ENCODE measurements at places on chromosomes 1 and 21.

GRCh38 chr1:94142583-94142982, 21.6 kb upstream of the ABCA4 start:
- DNase-seq, result no peak

GRCh38 chr1:54804471-54805132, 3.5 kb upstream of the TTC22 start:
- DNase-seq, result no peak

- DNase-seq, result no peak
Measured at GRCh38 chr1:167703557-167703956, 18.2 kb upstream of the MPZL1 start.

DNA sequence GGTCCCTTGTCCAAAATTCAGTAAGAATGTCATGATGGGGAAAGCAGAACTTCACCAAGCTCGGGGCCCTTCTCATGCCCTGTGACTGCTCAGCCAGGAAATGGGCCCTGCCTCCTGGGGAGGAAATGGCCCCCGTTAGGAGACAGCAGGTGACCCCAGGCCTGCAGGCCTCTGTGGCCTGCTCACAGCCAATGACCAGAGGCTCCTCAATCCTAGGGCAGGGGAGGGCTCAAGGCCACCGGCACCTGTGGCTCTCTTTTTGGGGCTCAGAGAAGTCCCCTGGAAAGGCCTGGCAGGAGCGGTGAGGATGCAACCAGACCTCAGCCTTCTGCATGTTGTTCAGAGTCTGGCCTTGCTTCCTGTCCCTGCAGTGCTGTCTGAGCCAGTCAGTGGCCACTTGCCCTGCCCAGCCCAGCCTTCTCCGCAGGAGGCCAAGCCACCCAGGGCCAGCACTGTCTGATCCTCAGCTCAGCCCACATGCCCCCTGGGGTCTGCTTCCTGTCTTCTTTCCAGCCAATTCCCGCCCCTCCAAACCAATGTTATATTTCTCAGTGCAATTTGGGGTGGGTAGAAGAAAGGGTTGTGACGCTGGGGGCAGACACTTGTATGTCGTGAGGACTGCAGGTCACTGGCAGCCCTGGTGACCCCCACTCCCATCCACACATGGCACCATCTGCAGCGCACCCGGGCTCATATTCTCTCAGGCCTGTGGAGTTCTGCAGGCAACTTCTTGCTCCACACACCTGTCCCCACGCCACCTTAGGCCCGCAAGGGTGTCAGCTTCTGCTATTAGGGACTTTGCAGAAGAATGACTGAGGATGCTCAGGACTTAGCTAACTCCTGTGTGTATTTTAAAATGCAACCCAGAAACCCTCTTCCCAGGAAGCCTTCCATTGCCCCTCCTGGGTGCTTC, 83.6 kb downstream of the ITPKB start:
- no peak for DNase-seq

GRCh38 chr1:211332036-211332616, 5.5 kb downstream of the TRAF5 start:
- DNase-seq, result no peak

DNA sequence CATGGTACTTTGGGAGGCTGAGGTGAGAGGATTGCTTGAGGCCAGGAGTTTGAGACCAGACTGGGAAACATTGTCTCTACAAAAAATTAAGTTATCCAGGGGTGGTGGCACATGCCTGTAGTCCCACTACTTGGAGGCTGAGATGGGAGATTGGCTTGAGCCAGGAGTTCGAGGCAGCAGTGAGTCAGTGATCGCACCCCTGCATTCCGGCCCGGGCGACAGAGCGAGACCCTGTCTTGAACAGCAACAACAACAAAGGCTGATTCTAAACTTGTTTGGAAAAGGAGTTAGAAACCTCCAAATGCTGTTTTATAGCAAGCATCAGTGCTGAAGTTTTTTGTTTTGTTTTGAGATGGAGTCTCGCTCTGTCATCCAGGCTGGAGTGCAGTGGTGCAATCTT, 14.7 kb downstream of the LYPD8 start:
- no peak for DNase-seq

DNA sequence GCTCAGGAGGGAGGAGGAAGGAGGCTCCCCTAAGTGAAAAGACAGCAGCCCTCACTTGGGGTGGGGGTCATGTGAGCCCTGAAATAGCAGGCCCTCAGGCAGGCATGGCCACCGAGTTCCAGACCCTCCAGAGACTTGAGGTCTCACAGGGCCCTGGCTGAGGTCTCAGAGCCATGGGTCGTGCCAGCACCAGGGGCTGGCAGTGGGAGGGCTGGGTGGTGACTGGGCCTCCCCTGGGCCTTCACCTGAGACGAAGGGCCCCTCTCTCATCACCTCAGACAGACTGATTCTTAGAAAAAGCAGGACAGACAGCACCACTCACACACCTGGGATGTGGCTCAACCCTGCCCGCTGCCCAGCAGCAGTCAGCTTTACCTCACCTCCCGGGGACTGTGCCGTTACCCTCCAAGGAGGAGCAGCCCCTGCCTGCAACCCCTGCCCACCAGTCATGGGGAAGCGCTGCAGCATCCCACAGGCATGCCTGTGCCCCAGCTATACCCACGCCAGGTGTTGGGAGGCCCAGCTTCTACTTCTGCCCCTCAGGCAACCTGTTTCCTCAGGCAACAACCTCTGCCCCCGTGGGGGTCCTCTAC, 42.6 kb upstream of the LRP8 start:
- no peak for DNase-seq

Measured in CD4-positive, alpha-beta T cell treated with Interleukin-12 subunit alpha and Interleukin-12 subunit beta, for 1 hour (primary cell).